Activated T-helper 2 cell treated with anti-CD3 and anti-CD28 coated beads, Interferon-gamma antibody, Interleukin-2, Interleukin-4, amounts not matched to agents 10 μg/mL and 5 μg/mL and 100 μg/mL, durations not matched to agents 14 hours and 24 hours and 36 hours (primary cell): ENCODE measurements at places on chromosomes 6 and 20. TPM values are rescaled to one million over a fixed set of nuclear protein-coding genes. Genes with fewer than 3 reads are reported as not detected.
A peak's percentile ranks its signal among the peaks of the same experiment; 100 is the strongest.

SYCP2L gene
- total RNA-seq = 0.11 and 0.23 TPM in 2 replicates

PPP1R14C gene
- total RNA-seq = 0.11 and 0.23 TPM in 2 replicates

FAM217A gene
- total RNA-seq = not detected in 2 replicates

PLCB4 gene
- total RNA-seq = not detected in 2 replicates

KCNK16 gene
- not detected in 2 replicates for total RNA-seq

PNLDC1 gene
- 0.32 and 0.74 TPM in 2 replicates for total RNA-seq

SLC2A4RG gene
- 48.3 and 53.0 TPM in 2 replicates for total RNA-seq

VAPB gene
- total RNA-seq = 35.6 and 36.2 TPM in 2 replicates

CST4 gene
- not detected in 2 replicates for total RNA-seq

MARCKS gene
- 0.28 and 0.34 TPM in 2 replicates for total RNA-seq

DNA sequence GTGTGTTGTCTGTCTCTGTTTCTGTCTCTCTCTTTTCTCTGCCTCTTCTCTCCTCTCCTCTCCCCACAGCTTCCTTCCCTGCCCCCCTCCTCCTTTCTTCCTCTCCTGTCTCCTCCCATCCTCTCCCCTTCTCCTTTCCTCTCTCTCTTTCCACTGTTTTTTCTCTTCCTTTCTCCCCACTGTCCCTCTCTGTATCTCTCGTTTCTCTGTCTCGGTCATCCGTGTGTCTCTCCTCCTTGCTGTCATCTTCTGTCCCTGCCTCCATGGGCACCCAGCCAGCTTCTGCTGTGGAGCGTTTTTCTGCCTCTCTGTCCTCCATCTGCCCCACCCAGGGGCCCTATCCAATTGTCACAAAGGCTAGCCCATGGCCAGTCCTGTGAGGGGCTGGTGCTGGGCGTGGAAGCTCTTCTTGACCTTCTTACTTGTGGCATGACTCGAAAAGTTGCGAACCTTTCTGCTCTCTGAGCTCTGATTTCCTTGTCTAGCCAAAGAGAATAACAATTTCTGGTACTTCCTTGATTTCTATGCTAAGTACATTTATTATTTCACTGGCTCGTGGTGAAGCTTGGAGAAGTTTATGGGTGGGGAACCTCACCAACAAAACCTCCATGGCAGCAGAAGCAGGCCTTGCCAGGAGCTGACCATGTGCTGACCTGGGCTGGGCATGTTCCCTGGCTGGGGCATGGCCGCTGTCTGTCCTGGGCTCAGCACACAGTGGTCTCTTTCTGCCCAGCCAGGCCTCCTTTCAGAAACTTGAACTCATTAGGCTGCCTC is 69.3 kb downstream of the CEBPB start:
- DNase-seq = no peak

GRCh38 chr6:130787726-130788500 is 39.3 kb upstream of the SMLR1 start:
- no peak for DNase-seq

GRCh38 chr6:147643341-147644200 is 135.1 kb downstream of the SAMD5 start:
- no peak for DNase-seq

- no peak for DNase-seq
Observed at GRCh38 chr6:10441655-10442009, 26.8 kb upstream of the TFAP2A start.

DNA sequence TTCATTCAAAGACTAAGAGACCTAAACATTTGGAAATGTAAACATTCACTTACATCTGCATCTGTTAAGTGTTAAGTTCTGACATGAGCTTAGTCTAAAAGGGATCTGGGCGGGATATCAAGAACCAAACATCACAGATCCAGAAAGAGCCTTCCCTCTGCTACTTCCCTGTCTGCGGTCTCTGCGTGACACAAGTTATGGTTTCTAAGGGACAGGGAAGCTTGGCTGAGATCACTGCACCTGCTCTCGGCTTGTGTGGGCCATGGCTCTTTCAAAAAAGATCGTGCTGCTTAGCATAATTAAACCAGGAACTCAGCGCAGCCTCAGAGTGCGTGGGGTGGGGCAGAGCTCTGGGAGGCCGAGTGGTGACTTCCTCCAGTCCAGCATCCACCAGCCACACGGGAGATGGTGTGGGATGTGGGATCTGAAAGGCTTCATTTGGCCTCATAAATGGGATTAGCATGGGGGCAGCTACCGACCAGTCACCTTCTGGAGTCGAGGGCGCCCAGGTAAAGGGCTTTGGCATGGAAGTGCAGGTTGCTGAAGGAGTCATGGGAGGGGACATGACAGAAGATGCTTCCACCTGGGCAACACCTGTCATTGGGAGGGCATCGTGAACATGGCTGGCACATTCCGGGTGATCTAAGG is 16.7 kb upstream of the RAMACL start:
- no peak for DNase-seq

DNA sequence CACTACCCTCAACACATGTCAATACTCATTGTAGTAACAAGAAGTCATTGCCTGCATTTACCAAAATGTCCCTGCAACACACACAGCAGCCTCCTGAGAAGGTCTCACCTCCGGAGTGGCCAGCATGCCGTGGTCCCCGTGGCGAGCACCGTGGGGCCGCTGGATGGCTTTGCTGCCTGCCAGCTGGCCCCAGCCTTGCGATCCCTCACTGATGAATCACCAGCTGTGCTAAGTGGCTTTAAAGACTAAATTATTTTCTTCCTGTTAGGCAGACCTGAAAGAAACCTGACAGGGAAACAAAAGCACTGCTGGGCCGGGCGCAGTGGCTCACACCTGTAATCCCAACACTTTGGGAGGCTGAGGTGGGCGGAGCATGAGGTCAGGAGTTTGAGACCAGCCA is 306.7 kb downstream of the CDH4 start:
- DNase-seq = no peak

GRCh38 chr6:49978332-49979226 is 9.2 kb upstream of the DEFB113 start:
- no peak for DNase-seq

DNA sequence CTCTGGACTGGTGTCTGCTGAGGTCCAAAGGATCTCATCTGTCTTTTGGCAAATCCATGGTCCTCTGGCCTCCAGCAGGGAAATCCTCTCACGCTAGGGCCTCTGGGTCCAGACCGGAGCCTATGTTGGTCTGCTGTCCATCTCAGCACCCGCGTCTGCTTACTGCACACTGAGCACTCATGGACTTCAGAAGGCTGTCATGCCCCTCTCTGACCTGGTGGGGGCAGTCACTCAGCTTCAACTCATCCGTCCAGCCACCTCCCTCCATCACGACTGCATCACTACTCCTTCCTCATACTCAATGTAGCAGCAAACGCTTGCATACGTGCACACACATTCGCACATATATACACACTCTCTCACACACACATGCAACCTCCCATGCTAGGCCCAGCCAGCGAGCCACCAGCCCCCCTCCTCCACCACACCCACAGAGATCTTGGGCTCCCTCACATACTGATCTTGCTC is 33.3 kb downstream of the GABRR2 start:
- peak; percentile 38 for DNase-seq

DNA sequence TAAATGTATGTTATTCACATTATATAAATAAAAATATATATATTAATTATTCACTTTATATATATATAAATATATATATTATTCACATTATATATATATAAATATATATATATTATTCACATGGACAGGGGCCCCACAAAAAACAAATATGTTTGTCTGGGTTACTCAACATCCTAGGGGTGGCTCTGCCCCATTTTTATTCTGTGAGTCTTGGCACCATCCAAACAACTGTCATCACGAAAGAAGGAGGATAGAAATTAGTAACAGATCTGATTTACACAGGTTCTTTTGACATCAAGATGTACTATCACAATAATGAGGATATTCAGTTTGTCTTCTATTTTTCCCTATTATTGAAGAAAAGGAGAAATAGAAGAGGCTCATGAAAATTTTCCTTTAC is 187.3 kb downstream of the GPX5 start:
- no peak for DNase-seq

- no peak for DNase-seq
Observed at GRCh38 chr20:15336011-15336410, 998.6 kb upstream of the FLRT3 start.

DNA sequence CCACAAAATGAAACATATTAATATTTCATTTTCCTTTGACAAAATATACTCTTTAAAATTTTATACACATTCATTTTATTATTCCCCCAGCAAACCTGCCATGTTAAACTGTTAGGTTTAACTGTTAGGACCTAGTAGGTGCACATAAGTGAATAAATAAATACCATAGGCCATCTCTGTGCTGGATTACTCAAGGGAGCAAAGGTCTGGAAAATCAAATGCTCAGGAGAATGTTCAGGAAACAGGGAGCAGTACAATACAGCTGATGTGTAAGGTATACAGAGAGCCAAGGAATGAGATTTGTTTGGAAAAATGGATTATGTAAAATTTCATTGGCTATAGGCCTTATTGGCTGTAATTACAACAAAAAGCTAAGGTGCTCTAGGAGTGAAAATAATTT is 339.3 kb downstream of the BCKDHB start:
- no peak for DNase-seq

DNA sequence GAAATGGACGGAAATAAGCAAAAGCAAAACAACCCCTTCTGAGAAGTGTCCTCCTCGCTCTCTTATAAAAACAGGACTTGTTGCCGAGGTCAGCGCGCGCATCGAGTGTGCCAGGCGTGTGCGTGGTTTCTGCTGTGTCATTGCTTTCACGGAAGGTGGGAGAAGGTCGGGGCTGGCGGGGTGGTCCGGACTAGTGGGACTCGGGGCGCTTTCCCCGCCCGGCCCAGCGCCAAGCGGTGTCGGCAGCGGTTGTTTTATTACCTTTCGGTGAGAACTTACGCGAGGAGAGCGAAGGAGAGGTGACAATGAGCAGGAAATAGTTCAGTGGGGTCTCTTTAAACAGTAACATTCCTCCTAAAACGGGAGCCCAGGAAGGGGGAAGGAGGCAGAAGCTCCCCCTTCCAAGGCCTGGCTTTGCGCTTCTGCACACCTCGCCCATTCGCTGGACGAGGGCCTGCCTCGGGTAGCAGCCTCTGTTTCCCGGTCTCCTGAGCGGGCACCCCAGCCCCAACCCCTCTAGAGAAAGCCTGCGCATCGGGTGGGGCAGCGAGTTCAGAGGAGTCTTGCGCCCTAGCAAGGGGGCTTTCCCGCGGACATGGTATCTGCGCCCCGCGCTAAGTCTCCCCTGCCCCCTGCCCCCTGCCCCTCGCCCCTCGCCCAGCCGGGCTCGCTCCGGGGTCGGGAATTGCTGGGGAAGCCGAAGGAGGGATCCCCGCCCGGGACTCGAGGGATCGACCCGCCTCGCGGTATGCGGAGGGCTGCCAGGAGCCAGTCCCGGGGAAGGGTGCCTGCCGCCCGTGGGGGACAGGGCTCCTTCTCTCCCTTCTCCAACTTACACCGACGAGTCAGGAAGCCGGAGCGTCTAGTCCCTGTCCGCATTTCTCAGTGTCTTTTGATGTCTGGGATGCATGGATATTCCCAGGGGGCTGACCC is 1.2 kb upstream of the TBXT start:
- DNase-seq = no peak

DNA sequence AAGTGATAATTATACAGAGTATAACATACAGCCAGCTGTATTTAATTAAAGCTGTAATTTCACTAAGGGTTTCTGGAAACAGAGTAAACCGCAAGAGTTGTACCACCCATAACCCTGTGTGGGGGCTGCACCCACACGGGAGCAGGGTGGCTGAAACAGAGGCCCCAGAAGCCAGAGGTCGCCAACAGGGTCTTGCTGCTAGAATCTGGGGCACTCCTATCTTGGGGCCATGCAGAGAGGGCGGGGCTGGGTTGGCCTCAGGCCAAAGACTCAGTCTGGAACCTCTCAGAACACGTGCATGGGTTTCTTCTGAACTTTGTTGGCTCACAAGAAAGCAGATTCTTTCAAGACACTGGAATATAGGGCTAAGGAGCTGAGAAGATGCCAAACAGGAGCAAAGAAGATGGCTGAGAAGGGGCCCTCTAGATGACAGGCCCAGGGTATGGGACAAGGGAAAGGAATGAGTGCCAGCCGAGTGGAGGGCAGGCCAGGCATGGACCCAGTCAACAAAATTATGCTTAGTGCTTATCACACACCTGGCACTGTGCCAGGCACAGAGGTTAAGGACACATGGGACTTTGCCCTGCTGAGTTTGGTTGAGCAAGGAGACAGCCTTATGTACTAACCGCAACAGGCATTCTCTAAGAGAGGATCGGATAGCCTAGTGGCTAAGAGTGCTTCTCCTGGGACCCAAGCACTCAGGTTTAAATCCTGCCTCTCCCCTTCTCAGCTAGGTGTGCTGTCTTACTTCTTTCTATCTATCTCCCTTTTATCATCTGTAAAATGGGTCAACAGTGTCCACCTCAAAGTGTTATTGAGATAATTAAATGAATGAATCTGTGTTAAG is 96.6 kb upstream of the FOXP4 start:
- no peak for DNase-seq

DNA sequence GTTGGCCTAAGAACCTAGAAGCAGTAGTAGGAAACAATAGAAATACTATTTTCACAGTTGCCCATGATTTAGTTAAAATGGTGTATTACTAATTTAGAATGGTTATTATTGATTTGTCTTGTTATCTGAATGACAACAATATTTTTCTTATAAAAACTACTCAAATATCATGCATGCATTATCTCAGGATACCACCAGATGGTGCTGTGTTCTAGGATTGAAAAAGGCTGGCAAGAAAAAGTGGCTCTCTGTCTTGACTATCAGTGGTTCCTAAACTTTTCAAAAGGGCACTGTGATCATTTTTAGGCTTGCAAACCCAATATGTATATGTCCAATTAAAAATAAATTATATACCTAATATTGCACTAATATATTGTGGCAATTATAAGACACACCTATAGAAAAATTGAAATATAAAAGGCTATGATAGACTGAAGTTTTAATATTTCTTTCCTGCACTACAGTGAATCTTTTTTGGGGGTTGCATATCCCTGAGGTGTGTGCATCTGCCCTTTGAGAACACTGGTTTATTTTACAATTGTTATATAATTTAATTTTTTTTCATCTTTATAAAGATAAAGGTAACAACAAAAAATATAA is 131.7 kb upstream of the MLIP start:
- no peak for DNase-seq

DNA sequence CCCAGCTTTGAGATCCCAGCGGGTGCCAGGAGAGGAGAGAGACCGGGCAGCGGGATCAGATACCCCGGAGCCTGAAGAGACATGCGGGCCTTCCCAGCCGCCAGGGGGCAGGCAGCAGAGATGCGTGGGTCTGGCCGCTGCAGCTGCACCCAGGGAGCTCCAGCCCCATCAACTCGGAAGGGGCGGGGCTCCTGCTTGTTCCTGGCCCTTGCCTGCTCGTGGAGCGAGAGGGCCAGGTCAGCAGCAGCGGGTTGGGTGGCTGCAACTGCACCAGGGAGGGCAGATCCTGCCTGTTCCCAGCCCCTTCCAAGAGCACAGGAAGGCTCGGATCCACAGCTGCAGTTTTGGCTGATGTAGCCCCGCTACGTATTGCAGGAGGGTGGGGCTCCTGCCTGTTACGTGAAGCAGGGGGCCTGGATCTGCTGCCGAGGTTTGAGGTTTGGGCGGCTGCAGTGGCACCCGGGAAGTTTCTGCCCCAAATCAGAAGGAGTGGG is 532.8 kb downstream of the RFPL4B start:
- peak; percentile 13 for DNase-seq

DNA sequence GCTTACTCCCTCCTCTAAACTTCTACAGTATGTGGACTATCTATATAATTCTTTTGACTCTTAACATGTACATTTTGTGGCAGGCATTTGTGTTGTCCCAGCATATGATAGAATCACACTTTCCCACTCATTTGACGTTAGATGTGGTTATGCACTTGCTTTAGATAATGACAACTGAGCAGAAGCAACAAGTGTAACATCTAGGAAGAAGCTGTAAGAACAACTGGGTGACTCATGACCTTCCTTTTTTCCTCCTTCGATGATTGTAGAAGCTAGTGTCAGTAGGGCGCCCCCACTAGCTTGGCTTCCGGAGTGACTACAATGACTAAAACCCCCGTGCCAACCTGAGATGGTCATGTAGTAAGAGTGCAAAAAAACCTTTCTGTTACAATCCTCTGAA is 74.6 kb upstream of the CEP85L start:
- peak; percentile 32 for DNase-seq
